Urothelium cell line (cell line): ENCODE measurements at places on chromosomes 11 and 22.

DNA sequence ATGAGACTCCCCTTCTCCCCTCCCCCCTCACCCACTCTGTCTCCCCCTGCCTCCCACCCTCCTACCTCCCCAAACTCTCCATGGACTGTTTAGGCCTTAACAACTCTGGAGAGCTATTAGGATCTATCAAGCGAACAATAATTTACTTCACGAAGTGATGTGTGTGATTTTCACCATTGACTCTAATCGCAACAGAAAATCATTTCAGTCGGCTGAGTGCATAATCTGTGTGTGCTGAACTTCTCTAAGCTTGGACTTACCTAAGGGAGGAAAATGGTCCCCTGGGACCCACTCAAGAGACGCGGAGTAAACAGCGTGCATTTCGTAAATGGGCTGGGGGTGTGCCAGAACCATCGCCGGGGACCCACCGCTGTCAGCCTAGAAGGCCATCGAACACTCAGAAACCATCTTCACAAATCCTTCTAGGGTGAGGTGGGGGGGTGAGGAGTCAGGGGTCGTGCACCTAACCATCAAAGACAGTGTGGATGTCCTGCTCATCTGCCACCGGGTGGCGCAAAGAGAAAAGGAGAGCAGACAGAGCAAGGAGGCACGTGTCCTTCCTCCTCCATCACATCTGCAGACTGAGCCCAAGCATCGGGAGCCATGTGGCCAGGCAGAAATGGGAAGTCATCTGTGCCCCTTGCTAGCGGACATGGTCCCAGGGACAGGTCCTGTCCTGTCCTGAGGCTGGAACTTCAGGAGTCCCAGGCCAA lies 62.1 kb upstream of the NUP50 start:
- DNase-seq, result peak; percentile 70

GRCh38 chr11:70169127-70169526 lies 34.0 kb upstream of the FADD start:
- no peak for DNase-seq

DNA sequence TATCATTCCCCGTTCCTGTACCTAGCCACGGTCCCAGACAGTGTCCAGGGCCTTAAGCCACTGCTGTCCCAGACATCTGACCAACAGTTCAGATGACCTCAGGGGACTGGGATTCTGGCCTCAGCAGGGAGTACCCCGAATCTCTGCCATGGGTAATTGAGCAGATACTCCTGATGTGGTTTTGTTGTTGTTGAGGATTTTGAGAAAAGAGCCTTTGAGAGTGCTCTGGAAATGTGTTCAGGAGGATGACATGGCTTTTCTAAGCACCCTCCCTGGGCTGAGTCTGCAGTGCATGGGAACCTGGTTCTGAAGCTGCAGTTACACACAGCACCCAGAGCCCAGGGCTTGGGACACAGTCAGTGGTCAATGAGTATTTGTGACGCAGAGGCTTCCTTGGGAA lies 30.4 kb downstream of the ADAMTS15 start:
- no peak for DNase-seq

DNA sequence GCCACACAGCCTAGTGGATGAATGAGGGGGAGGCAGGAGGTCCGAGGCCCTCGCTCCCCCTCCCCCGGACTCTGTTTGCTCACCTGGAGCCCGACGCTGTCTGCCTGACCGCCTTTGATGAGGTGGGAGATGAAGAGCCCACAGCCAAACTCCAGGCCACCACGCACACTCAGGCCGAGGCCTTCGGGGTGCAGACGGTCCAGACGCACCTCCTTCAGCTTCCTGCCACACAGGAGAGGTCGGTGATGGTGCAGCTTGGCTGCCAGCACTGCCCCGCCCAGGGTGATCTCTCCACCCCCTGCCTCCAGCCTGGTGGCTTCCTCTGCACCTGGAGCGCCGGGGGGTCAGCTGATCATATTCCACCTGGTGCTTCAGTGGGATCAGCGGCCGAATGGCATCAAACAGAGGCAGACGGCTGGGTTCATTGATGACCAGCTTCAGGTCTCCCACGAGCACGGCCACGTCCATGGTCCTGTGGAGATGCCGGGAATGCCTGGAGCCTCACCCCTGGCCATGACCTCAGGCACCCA lies 13.1 kb downstream of the USH1C start:
- DNase-seq, result no peak

GRCh38 chr11:33730716-33731115 lies 5.5 kb downstream of the CD59 start:
- no peak for DNase-seq

GRCh38 chr22:49149721-49150608 lies 677.7 kb downstream of the BRD1 start:
- DNase-seq, result no peak

DNA sequence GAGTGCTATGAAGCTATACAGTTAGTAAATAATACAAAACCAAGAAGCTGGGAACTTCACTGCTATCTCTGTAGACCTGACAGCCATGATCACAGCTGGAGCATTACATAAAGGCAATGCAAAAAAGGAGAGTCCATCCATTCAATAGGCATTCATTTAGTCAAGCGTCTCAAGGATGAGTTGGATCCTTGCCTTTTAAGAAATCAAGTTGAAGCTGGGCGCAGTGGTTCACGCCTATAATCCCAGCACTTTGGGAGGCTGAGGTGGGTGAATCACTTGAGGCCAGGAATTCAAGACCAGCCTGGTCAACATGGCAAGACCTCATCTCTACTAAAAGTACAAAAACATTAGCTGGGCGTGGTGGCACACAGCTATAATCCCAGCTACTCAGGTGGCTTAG lies 48.1 kb upstream of the ALKBH3 start:
- DNase-seq, result no peak

DNA sequence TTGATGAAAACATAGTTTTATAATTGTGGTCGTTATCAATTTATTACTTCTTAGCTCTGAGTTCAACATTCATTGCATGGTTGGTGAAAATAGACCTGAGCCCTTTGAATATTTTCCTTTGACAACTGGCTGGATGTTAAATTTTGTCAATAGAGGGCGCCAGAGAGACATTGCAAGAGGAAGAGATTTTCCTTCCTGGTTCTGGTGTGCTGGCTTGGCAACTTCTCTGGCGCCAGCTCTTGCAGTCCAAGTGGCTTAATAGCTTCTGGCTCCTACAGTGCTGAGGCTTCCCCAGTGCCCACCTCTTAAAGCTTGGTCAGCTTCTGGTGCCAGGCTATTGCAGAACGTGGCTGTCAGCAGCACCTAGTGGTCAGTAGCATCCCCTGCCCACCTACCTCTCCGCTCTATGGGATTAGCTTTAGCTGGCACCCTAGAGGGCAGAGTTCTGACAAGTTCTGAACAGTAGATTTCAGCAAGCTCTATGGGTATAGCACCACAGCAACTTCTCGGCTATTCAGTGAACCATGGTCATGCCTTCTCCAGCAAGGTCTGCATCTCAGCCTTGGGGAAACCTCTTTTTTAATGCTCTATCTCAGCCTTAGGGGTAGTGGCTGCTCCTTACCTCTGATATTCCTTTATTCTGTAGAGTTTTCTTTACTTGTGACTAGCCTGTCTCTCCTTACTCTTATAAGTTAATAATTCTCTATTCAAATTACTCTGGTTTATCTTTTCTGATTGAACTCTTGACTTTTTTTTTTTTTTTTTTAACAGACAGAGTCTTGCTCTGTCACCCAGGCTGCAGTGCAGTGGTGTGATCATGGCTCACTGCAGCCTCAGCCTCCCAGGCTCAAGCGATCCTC lies 59.4 kb downstream of the ACER3 start:
- peak; percentile 79 for DNase-seq

DNA sequence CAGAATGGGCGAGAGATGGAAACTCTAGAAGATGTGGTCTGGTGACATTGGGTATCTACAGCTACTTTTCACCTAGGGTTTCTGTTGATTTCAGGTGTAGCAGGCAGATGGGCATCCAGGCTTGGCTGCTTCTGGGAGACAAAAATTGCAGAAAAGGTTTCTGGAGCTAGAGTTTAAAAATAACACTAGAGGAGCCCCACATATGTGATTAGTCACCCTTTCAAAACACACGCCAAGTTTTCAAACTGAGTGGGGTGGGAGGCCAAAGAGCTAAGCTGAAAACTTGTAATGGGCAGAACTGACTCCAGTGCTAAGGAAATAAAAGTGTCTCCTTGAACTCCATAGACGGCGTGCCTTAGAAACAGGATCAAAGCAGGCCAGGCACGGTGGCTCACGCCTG lies 80.8 kb downstream of the GRK3 start:
- DNase-seq, result no peak

GRCh38 chr11:120608760-120609211 lies 97.2 kb downstream of the GRIK4 start:
- DNase-seq, result no peak
